ENCODE measurements at places on chromosomes 11 and 22.

- no peak for DNase-seq
These were observed 22.3 kb downstream of the ARHGAP1 start for GRCh38 chr11:46677991-46678740.

DNA sequence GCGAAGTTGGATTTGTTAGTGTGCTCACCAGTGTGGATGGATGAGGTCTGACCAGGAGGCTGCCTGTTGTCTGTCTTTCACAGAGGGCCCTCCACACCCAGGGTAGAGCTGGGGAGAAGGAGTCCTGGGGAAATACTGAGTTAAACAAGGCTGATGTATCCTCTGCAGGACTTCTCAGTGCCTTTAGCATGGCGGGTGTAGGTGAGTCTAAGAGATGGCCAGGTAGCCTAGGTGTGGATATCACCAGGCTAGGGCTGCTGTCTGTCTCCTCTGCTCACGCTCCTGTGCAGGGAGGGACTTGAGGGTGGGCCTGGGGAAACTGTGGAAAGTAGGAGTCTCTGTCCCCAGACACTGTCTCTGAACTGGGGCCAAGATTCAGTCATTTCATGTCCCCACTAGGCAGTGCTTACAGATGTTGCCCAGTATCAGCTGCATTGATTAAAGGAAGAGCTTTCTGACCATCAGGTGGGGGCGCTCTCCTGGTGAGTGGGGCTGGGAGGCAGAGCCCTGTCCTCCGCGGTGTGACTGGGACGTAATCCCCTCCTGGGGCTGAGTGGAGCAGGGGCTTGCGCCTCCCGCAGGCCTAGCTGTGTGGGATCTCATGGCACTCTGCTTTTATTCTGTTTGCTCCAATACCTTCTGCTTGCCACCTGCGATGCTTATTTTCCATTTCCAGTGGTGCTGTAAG, 35.5 kb upstream of the CCDC188 start:
- no peak for DNase-seq

DNA sequence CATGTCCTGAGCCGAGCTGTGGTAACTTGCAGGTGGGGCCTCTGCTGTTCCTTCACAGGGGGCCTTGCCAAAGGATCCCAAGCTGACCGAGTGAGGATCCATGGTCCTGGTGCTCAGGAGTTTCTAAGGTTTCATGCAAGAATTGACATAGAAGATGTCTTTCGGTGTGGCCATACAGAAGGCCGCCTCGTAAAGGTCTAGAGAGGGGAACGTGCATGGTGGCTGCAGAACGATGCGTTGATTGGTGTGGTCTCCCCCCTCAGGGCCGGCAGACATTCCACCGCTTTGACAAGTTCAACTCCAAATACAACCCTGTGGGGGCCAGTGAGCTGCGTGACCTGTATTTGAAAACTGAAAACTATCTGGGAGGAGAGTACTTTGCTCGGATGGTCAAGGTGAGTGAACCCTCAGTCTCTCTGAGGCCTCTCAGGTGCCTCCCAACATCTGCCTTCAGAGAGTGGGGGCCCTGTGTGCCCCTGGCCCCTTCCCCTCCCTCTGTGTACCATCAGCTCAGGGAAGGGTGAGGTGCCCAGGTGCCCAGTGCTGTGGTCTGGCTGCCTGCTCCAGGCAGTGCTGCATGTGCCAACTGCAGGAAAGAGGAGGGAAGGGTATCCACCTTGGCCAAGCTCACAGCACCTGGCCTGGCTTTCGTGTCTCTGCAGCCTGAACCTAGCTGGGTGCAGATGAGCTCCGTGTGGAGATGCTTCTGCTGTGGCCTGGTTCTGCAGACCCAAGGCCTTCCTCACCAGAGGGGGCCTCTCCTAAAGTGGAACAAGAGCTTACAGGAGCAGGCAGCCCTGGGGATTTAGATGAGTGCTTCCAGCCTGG, 39.8 kb downstream of the AMPD3 start:
- no peak for DNase-seq

DNA sequence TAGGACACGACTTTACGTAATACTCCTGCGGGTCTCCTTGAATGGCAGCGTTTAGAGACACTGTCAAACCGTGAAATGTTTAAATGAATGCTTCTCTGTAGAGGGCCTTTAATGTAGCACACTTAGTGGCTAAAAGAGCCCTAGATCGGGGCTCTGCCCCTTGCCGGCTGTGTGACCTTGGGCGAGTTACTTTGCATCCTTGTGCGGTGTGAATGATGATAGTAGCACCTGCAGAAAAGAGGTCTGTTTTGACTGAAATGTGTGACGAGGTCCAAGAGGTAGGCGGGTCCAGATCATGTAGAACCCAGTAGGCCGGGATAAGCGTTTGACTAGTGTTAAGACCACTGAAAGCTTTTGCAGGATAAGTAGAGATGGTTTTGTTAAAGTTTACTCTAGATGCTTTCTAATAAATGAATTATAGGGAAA, 866 bp downstream of the MED17 start:
- DNase-seq, result no peak

DNA sequence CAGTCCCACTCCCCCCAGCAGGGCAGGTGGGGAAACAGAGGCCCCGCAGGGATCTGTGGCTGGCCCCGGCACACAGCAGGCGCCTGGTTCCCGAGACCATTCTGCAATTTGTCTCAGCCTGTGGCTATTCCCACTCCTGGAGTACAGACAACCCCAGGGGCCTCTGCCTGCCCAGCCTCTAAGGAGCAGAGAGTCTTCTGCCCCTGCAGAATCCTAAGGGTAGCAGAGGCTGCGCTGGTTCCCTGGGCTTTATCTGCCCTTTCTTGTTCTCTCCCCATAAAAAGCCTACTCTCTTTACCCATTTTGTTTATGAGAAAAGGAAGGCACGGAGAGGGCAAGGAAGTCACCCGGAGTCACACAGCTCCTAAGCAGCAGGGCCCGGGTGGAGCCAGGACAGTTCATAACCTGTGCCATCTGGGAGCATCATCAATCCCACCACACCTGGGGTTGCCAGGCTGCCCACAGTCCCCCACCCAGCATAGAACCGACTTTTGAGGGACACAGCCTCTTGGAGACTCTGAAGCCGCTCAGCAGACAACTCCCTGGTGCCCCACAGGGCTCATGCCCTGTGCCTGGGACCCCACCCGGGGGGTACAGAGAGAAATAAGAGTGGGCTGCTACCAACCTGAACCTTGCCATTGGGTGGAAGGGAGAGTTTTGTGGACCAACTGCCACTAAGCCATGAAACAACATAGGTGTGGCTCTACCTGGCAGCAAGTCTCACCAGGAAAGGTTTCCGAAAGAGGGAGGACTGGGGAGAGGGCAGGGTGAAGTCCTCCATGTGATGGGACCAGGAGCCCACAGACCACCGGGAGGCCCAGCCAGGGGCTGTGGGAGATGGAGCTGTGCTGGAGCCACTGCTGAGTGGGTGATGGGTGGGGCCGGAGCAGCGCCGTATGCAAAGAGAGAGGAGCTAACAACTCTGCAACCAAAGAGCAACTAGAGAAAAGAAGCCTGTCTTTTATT, 17.2 kb upstream of the LINC01488 start:
- DNase-seq, result no peak

GRCh38 chr22:37983860-37984791, at the start of gene SOX10:
Gene SOX10, minus strand, starts transcription at chr22:37984555. Its CDS starts 771 bp downstream, at chr22:37983784.
- no peak for DNase-seq

DNA sequence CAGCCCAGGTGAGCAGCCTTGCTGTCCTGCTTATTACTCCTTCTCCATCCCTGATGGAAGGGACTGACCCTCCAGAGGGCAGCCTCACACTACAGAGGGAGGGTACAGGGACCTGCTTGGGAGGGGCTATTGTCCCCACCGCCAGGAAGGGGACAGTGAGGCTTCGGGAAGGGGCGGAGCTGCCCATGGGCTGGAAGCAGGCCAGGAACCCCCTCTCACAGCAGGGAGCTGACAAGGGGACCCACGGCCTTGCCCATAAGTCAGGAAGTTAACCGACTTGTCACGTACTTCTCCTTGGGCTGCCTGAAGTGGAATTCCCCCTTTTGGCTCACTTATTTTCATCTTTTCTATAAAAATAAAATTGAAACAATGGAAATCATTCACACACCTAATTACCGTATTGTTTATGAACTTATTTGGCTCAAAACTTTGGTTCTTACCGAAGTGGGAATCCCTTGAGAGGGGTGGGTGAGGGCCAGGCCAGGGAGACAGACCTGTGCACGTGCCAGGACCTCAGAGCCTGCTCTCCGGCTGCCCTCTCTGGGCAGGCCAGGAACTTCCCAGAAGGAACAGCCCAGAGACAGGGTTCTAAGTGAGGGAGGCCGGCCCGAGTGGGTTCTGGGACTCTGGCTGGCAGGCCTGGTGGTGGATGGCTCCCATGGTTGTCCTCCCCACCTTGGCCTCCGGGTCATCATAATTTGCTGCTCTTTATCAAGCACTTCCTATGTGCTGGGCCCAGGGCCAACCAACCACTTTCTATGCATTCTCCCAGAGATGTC, 5.8 kb downstream of the MGAT3 start:
- no peak for DNase-seq

- DNase-seq, result no peak
These were observed 58.1 kb downstream of the LRP5 start for GRCh38 chr11:68370211-68371111.

DNA sequence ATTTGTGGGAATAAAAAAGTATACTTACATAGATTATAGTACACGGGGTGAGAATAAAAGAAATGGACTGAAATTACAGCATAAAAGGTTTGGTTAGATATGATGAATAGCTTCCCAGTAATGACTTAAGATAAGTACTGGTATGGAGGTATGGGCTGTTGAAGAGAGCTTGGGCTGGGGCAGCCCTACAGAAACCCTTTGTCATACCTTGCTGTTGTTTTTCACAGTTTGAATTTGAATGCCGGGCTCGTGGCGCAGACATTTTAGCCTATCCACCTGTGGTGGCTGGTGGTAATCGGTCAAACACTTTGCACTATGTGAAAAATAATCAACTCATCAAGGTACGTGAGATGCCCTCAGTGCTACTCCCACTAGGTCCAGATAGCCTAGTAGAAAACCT, 42.3 kb upstream of the RBX1 start:
- DNase-seq, result no peak

DNA sequence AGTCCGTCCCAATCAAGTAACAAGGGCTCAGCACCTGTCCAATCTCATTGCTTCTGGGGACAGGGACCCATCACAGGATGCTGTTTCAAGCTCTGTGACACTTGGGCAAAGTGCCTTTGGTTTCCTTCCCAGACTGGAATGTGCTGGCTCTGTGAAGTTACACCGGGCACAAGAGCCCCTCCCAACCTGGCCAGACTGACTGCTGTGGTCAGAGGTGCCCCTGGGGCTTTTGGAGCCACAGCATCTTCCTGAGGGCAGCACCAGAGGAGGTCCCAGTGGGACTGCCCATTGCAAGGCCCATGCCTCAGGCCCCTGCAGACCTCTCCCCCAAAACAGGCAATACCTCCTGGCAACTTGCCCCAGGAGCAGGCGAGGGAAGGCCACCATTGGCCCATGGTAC, 155.2 kb upstream of the GRK3 start:
- DNase-seq, result no peak

- no peak for DNase-seq
These were observed 83.6 kb upstream of the RASSF10 start for GRCh38 chr11:12925520-12925919.

DNA sequence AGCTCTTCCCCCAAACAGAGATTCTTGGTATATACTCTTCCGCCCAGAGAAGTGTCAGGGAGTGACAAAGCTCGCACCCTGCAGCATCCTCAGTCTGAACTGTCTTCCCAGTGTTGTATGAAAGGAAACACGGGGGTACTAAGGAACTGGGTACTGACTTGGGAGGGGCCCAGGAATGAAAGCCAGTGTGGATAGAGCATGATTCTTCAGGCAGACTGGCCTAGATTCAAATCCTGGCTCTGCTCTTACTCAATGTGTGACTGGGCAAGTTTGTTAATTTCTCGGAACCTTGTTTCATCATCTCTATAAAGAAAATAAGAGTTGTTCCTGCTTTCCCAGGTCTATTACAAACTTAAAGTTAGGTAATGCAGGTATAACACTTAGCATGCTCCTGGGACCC, 266.0 kb upstream of the NARS2 start:
- DNase-seq, result no peak

DNA sequence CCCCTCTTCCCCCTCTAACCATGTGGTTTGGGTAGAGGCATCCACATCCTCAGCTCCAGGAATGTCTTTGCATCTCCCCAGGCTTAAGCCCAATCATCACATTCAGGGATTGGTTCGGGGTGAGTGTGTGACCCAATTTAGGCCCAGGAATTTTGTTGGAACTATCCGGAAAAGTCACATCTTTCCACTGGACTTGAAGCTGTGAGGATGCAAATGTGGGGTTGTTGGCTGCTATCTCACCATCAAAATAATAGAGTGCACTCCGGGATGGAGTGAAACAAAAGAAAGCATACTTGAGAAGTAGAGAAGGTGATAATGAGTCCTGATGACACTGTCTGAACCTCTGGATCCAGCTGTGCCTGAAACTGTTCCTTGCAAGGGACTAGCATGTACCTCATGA, 33.8 kb upstream of the OLFML1 start:
- DNase-seq, result no peak

DNA sequence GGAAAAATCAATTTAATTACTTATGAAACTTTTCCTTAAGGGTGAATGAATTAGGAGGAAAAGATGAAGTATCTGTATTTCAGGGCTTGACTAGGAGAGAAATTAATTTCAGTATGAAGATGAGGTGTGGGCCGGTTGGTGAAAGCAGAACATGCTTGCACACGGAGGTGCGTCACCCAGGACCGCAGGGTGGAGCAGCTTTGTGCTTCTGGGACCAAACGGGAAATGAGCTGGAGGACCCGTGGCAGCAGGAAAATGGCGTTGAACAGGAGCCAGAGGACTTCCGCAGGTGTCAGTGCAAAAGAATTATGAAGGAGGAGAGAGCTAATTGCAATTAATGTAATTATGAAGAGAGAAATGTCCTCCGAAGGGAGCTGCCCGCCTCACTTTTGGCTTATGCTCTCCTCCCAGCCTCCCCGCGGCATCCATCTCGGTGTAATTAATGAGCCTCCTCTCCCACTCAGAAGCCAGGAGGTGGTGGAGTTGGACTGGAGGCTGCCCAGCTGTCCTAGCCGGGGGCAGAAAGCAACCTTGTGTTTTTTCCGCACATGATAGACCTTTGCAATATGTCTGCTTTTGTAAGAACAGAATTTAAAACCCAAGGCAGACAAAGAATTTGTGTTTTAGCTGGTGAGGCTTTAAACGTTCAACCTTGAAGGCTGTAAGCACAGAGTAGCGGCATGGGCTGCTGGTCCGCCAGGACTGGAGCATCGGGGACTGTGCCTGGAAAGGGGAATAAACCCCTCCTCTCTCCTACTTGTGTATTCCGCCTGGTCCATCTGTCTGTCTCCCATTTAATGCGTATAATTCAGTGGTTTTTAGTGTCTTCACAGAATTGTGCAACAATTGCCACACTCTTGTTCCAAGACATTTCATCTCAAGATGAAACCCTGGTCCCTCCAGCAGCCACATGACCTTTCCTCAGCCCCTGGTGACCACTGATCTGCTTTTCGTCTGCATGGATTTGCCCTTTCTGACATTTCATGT, 180.6 kb downstream of the TBC1D22A start:
- no peak for DNase-seq

GRCh38 chr22:37051391-37052385, at the start of gene KCTD17:
Gene KCTD17, plus strand, starts transcription at chr22:37051742. Its CDS starts 19 bp downstream, at chr22:37051761.
- no peak for DNase-seq
